Bronchial epithelial cell (primary cell): ENCODE measurements at places on chromosomes 7 and 10. TPM values are rescaled to one million over a fixed set of nuclear protein-coding genes. Genes with fewer than 3 reads are reported as not detected.

The NUTM2A gene
- total RNA-seq = 0.26 and 1.2 TPM in 2 replicates

The CRHR2 gene
- not detected in 2 replicates for total RNA-seq

The GHRHR gene
- total RNA-seq = not detected in 2 replicates

The PKD2L1 gene
- total RNA-seq = under 0.01 TPM in 1 of 2 replicates, not detected in the other

The SPDYE9 gene
- total RNA-seq = not detected in 2 replicates

The LRRC61 gene
- 7.6 and 8.2 TPM in 2 replicates for total RNA-seq

The HMX2 gene
- total RNA-seq = not detected in 2 replicates

The GPR26 gene
- total RNA-seq = not detected in 2 replicates

The COBL gene
- total RNA-seq = 1.1 and 4.1 TPM in 2 replicates

The PPP1R3C gene
- 17.4 and 39.8 TPM in 2 replicates for total RNA-seq

The DLX6 gene
- not detected in 2 replicates for total RNA-seq

The CALHM1 gene
- total RNA-seq = not detected in 2 replicates

The PAX4 gene
- not detected in 2 replicates for total RNA-seq

The SFTPA1 gene
- not detected in 2 replicates for total RNA-seq

The ADCY1 gene
- total RNA-seq = 0.79 and 1.0 TPM in 2 replicates

The SMNDC1 gene
- total RNA-seq = 6.3 and 6.8 TPM in 2 replicates

The TCAF1 gene
- total RNA-seq = 12.3 and 17.6 TPM in 2 replicates

The NKX2-3 gene
- under 0.01 TPM in 1 of 2 replicates, not detected in the other for total RNA-seq

The SLC16A12 gene
- not detected in 2 replicates for total RNA-seq

The SLC13A4 gene
- under 0.01 and 0.26 TPM in 2 replicates for total RNA-seq

The NET1 gene
- 45.8 and 118 TPM in 2 replicates for total RNA-seq

The TMEM248 gene
- 45.3 and 51.3 TPM in 2 replicates for total RNA-seq

The GLI3 gene
- total RNA-seq = 1.3 and 2.4 TPM in 2 replicates

The SHH gene
- total RNA-seq = 0.13 TPM in 1 of 2 replicates, not detected in the other

The COL13A1 gene
- under 0.01 TPM in 1 of 2 replicates, not detected in the other for total RNA-seq

The ABCB1 gene
- total RNA-seq = under 0.01 TPM in 1 of 2 replicates, not detected in the other

The SMARCD3 gene
- total RNA-seq = 2.1 and 4.9 TPM in 2 replicates

The GPR15LG gene
- total RNA-seq = 0.53 and 2.6 TPM in 2 replicates

The TET1 gene
- total RNA-seq = under 0.01 TPM in 2 replicates

The PARP12 gene
- 9.2 and 13.3 TPM in 2 replicates for total RNA-seq

The PTPRN2 gene
- 1.1 and 2.8 TPM in 2 replicates for total RNA-seq

The SPDYE1 gene
- not detected in 2 replicates for total RNA-seq

The CNTNAP2 gene
- 0.26 and 0.51 TPM in 2 replicates for total RNA-seq

The WNT8B gene
- total RNA-seq = not detected in 2 replicates

The SPDYE16 gene
- not detected in 2 replicates for total RNA-seq

The ABCB4 gene
- not detected in 2 replicates for total RNA-seq

The VDAC2 gene
- total RNA-seq = 144 and 270 TPM in 2 replicates

The STRIP2 gene
- 5.2 and 6.8 TPM in 2 replicates for total RNA-seq

The AOC1 gene
- total RNA-seq = under 0.01 and 2.4 TPM in 2 replicates
